ENCODE measurements at places on chromosomes 16 and 17.

GRCh38 chr16:15650698-15651171 is 690 bp downstream of the NDE1 start:
- no peaks in the 10 kb centered on the region for H3K27me3 ChIP-seq
- H3K27ac ChIP-seq, result peak overlapping the region; percentile 92
- peaks cover 10% of the 10 kb centered on the region for H3K36me3 ChIP-seq
- peak overlapping the region; percentile 98 for H3K4me3 ChIP-seq
- peaks cover 8% of the 10 kb centered on the region for H3K4me1 ChIP-seq
- no peak for DNase-seq

- peaks cover 6% of the 10 kb centered on the region for H3K36me3 ChIP-seq
- peak overlapping the region; percentile 92 for H3K4me3 ChIP-seq
- peaks cover 11% of the 10 kb centered on the region for H3K4me1 ChIP-seq
- no peak overlapping the region for H3K27ac ChIP-seq
Measured at GRCh38 chr17:81976332-81977210, 858 bp upstream of the ASPSCR1 start.

GRCh38 chr17:17702449-17703139 is 21.3 kb downstream of the RAI1 start:
- H3K4me1 ChIP-seq, result peaks cover 45% of the 10 kb centered on the region
- DNase-seq, result peak; percentile 44
- H3K27ac ChIP-seq, result no peak overlapping the region
- H3K36me3 ChIP-seq, result peaks cover 4% of the 10 kb centered on the region
- H3K27me3 ChIP-seq, result peaks cover 11% of the 10 kb centered on the region
- H3K4me3 ChIP-seq, result no peak overlapping the region

GRCh38 chr17:67412032-67412431 is 35.0 kb downstream of the PITPNC1 start:
- no peaks in the 10 kb centered on the region for H3K27me3 ChIP-seq
- no peak overlapping the region for H3K4me3 ChIP-seq
- DNase-seq, result no peak
- H3K36me3 ChIP-seq, result no peaks in the 10 kb centered on the region
- no peak overlapping the region for H3K27ac ChIP-seq

DNA sequence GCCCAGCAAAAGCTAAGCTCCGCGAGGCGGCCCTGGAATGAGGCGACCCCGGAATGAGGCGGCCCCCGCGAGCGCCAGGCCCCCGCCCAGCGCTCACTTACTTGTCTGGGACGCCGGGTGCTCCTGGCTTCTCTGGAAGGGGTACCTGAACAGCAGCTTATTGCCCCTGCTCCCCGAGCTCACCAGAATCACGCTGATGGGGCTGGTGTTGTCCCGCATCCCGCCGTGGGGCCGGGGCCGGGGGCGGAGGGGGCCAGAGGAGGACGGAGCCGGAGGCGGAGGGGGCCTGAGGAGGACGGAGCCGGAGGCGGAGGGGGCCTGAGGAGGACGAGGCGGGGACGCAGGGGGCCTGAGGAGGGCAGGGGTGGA is 440 bp downstream of the NPRL3 start:
- peak overlapping the region; percentile 65 for H3K4me3 ChIP-seq
- H3K36me3 ChIP-seq, result no peaks in the 10 kb centered on the region
- DNase-seq, result no peak
- peak overlapping the region; percentile 58 for H3K27ac ChIP-seq
- peaks cover 2% of the 10 kb centered on the region for H3K27me3 ChIP-seq
- peaks cover 11% of the 10 kb centered on the region for H3K4me1 ChIP-seq

DNA sequence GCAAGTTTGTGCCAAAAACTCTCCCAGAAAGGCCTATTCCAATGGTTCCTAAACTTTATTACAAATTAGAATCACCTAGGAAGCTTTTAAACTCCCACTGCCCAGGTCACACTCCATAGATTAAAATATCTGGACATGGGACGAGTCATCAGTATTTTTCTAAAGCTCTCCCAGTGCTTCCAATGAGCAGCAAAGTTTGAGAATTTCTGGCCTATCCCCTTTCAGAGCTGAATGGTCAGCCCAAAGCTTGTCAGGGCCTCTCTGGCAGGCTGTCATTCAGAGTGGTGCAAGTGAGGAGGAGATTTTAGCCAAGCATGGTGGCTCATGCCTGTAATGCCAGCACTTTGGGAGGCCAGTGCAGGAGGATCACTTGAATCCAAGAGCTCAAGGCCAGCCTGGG is 2.4 kb downstream of the BCL6B start:
- peaks cover 14% of the 10 kb centered on the region for H3K4me1 ChIP-seq
- H3K27me3 ChIP-seq, result peaks cover 30% of the 10 kb centered on the region
- DNase-seq, result no peak
- no peak overlapping the region for H3K4me3 ChIP-seq
- no peak overlapping the region for H3K27ac ChIP-seq
- no peaks in the 10 kb centered on the region for H3K36me3 ChIP-seq

GRCh38 chr17:60110586-60110985 is 31.9 kb upstream of the HEATR6 start:
- DNase-seq, result no peak
- no peak overlapping the region for H3K4me3 ChIP-seq
- no peaks in the 10 kb centered on the region for H3K36me3 ChIP-seq
- no peaks in the 10 kb centered on the region for H3K27me3 ChIP-seq

DNA sequence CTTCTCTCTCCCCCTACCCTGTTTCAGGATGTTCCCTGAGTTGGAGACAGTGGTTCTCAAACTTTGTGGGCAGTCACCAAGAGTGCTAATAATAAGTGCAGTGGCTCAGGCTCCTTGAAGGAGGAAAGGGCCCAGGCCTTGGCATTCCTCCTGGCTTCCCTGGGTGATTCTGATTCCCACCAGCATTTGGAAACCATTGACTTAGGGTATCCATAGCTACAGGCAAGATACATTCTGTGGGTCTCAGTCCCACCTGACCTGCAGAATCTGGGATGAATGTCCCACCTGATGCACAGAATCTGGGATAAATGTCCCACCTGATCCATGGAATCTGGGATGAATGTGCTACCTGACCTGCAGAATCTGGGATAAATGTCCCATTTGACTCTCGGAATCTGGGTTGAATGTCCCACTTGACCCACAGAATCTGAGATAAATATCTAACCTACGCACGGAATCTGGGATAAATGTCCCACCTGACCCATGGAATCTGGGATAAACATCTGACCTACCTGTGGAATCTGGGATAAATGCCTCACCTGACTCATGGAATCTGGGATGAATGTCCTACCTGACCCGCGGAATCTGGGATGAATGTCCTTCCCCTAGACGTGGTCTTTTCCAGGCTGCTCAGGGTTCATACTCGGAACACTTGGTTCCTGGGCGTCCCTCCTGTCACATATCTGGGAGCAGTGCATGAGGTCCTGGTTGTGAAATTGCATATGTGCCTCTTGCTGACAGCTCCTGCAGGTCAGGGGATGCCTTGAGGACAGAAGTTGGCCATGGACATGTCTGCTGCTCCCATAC is 136.7 kb upstream of the HS3ST2 start:
- no peak for DNase-seq
- H3K27ac ChIP-seq, result no peak overlapping the region
- H3K4me1 ChIP-seq, result no peaks in the 10 kb centered on the region
- H3K36me3 ChIP-seq, result no peaks in the 10 kb centered on the region
- no peaks in the 10 kb centered on the region for H3K27me3 ChIP-seq
- H3K4me3 ChIP-seq, result no peak overlapping the region

DNA sequence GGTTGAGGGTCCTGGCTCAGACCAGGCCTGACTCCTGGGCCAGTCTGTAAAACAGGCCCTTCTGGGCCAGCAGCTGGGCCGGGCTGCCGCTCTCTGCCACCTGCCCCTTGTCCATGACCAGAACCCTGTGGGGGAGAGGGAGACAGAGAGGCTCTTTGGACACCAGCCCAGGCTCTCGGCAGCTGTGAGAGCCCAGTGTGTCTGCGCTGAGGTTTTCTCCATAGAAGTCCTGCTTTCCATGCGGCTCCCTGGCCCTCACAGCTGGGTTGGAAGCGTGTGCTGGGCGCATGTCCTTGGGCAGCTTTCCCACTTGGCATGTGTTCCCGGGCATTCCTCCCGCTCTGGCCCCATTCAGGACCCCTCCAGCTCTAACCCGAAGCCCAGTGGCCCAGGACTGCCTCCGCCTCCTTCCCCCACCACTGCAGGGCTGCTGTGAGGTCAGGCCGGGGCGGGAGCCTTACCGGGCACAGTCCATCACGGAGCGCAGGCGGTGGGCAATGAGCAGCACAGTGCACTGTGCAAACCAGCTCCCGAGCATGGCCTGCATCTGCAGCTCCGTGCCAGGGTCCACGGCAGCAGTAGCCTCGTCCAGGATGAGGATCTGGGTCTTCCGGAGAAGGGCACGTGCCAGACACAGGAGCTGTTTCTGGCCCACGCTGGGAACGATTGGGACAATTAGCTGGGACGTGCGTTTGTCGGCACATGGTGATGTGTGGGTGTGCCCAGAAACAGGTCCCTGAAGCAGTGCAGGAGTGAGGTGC is 73.0 kb downstream of the ABCC6 start:
- H3K4me3 ChIP-seq, result no peak overlapping the region
- no peaks in the 10 kb centered on the region for H3K4me1 ChIP-seq
- no peaks in the 10 kb centered on the region for H3K36me3 ChIP-seq
- no peak overlapping the region for H3K27ac ChIP-seq
- H3K27me3 ChIP-seq, result no peaks in the 10 kb centered on the region

DNA sequence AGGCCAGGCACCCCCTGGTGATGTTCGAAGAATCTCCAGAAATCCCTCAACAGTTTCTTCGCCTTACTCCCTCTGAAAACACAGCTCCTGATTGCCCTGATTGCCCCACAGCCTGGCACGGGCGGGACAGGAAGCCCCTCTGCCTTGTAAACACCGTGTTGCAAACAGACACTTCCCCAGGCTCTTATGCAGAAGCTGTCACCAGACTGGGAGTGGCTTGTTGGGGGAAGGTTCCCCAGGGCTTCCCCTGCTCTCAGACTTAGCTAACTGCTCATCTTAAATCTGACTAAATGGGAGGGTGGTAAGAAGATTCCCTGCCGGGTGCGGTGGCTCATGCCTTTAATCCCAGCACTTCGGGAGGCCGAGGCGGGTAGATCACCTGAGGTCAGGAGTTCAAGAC is 11.2 kb downstream of the PIK3R5 start:
- peak overlapping the region; percentile 79 for H3K27ac ChIP-seq
- H3K4me1 ChIP-seq, result peaks cover 25% of the 10 kb centered on the region
- no peaks in the 10 kb centered on the region for H3K27me3 ChIP-seq

DNA sequence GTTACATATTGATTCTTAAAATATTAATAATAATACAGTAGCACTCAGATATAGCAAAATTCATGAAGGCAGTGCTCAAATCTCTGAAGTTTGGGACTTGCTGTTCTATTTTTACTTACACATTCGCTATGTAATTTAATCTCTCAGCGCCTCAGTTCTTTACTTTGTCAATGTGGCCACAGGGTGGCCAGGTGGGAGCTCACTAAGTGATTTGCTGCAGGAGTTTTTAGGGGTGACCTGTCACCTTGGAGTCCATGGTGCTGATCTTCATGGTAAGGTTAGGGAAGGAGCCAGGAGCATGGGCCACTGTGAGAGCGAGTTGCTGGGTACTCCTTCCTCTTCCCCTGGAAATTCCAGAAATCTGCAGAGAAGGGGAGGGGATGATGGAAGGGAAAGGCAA is 28.1 kb downstream of the VWA3A start:
- no peaks in the 10 kb centered on the region for H3K27me3 ChIP-seq
- H3K27ac ChIP-seq, result no peak overlapping the region
- no peaks in the 10 kb centered on the region for H3K4me1 ChIP-seq
- DNase-seq, result no peak
- no peak overlapping the region for H3K4me3 ChIP-seq

- no peak overlapping the region for H3K4me3 ChIP-seq
- no peak overlapping the region for H3K27ac ChIP-seq
- H3K36me3 ChIP-seq, result no peaks in the 10 kb centered on the region
- no peak for DNase-seq
- H3K4me1 ChIP-seq, result no peaks in the 10 kb centered on the region
Measured at GRCh38 chr17:79902146-79902791, 63.0 kb upstream of the CBX4 start.

DNA sequence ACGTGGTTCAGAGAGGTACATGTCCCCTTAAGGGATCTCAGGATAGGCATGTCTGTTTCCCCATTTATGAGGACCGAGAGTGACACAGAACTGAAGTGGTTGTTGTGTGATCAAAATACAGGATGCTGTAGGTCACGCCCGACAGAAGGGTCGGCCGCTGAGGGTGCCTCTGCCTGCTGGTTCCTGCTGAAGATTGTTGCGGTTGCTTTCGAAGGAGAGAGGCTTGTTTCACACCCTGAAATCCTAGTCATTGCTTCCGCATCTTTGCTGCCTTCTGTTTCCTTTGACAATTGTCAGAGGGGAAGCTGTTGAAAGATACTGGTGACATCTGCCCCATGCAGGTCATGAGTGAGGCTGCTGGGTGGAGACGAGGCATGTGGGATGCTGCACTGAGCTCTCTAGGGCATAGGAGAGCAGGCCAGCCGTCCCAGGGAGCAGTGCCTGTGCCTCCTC is 3.8 kb upstream of the NAT9 start:
- H3K4me1 ChIP-seq, result peaks cover 52% of the 10 kb centered on the region
- H3K36me3 ChIP-seq, result peaks cover 3% of the 10 kb centered on the region
- H3K27me3 ChIP-seq, result no peaks in the 10 kb centered on the region
- no peak overlapping the region for H3K4me3 ChIP-seq
- peak; percentile 69 for DNase-seq
- peak overlapping the region; percentile 79 for H3K27ac ChIP-seq

- H3K4me3 ChIP-seq, result no peak overlapping the region
- no peaks in the 10 kb centered on the region for H3K27me3 ChIP-seq
- no peaks in the 10 kb centered on the region for H3K4me1 ChIP-seq
- no peaks in the 10 kb centered on the region for H3K36me3 ChIP-seq
Measured at GRCh38 chr16:19269098-19269497, 16.4 kb upstream of the CLEC19A start.

DNA sequence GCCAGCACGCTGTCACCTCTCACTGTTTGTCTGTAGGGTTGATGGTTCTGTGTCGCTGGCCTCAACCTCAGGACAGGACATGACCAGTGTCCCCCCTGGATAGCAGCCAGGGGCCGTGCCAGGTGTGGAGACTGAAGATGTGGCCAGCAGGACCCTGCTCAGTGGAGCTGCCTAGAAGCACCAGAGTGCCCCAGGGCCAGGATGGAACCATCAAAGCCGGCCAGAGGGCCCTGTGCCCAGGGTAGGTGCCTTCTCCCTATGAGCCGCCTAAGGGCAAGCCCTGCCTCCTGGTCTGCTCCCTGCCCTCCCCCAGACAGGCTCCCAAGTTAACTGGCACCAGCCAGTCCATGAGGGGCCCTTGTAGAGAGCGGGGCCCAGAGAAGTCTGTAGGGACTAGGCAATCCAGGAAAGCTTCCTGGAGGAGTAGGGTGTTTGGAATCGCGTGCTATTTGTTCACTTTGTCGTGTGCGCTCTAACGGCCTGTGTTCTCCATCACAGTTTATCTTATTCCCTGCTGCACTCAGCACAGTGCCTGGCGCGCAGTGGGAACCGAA is 546 bp upstream of the NDUFB10 start:
- H3K36me3 ChIP-seq, result peaks cover 33% of the 10 kb centered on the region
- peaks cover 15% of the 10 kb centered on the region for H3K27me3 ChIP-seq
- no peak overlapping the region for H3K4me3 ChIP-seq
- no peak for DNase-seq
